ENCODE measurements at places on chromosomes 7 and 10.

DNA sequence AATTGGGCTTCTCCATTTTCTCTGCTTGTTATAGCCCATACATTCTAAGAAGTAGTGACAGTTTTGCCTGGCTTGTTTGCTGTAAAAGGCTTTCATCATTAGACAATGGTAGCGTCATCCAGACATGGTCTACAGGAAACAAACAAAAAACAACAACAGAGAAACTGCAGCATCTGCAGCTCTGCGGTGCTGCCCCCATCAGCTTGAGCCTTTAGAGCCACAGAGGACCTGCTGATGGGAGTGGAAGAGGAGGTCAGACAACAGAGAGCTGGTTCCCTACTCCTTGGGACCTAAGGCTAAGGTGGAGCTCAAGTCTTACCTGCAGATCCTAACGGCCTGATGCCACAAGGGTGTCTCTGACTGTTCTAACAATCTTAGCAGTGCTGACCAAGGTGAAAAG is 3.1 kb downstream of the INA start:
- no peak for DNase-seq

GRCh38 chr10:60896033-60896432 is 48.0 kb downstream of the RHOBTB1 start:
- DNase-seq = peak; percentile 10

GRCh38 chr7:55774327-55775050 is 88.1 kb downstream of the SEPTIN14 start:
- DNase-seq = no peak

DNA sequence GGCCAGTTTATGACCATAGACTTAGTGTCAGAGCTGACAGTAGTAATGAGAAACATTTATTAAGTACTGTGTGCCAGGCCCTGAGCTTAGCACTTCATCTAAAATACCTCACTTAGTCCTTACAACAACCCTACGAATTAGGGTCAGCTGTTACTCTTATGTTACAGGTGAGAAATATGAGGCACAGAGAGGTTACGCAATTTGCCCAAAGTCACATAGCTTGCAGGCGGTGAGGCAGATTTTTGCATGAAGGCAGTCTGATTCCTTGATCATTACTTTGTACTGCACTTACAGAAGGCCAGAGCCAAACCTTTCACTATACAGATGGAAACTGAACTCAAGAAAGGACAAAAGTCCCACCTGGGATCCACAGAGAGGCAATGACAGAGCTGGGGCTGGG is 10.2 kb downstream of the CDH23 start:
- DNase-seq = no peak
